ENCODE measurements at places on chromosomes 16 and 17.

- no peak for DNase-seq
These were observed 91.9 kb downstream of the CRISPLD2 start for GRCh38 chr16:84911486-84912216.

DNA sequence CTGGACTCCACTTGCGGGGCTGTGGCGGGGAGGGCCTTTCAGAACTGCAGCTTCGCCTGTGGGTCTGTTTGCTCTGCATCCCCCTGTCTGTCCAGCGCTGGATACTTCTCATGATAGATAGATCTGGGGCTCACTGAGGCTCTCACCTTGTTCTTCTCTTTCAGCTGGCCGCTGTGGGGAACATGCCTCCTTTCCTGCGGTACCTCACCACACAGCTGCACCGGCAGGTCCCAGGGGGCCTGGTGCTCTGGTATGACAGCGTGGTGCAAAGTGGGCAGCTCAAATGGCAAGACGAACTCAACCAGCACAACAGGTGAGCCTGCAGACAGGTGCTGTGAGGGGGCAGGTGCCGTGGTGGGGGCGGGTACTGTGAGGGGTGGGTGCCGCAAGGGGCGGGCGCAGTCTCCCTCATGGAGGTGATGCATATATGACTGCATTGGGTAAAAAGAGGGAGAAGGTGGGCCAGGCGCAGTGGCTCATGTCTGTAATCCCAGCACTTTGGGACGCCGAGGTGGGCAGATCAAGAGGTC, 6.2 kb downstream of the ENGASE start:
- DNase-seq: no peak

DNA sequence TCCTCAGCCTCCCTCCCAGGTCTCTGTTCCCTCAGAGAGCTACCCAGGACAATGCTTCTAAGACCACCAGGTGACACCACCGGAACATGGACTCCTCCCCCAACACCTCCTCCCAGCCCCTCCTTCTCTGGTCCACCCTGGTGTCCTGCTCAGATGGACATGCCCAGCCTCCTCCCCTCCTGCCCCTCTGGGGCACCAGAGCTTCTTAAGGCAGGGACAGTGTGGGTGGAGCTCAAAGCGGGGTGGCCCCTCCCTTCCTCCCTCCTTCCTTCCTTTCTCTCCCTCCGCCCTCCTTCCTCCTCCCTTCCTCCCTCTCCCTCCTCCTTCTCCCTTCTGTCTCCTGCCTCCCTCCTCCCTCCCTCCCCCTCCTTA, 22.7 kb downstream of the TRPV3 start:
- peak; percentile 59 for DNase-seq

GRCh38 chr17:77695386-77695785, 263.1 kb upstream of the TNRC6C start:
- DNase-seq: peak; percentile 10

DNA sequence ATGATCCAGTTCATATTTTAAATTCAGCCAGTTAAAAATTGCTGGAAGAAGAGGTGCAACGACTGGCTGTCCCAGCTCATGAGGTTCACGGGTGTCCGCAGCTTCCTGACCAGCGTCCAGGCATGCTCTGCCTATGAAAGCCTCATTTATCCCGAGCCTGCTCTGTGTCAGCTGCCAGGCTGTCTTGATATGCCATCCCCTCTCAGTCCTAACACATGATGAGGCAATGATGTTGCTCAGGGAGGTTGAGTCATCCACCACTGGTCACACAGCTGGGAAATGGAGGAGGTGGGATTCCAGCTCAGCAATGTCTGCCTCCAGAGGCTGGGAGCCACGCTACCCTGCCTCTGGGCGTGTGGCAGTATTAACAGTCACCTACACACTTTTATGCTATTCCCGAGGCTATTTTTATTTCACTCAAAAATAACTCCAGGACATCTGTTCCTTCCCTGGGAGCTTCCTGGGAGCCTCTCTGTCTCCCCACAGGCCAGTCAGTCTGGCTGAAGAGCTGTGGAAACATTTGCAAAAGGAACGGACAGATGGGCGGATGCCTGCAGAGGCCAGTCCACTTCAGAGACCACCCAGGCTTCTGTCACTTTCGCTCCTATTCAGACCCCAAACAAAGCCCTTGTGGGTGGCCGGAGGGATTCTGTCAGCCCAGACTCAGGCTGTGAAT, 22.5 kb downstream of the RAB11FIP4 start:
- DNase-seq: no peak
